ENCODE measurements at places on chromosomes 3 and 15.

GRCh38 chr3:35659768-35660167 lies 20.4 kb downstream of the ARPP21 start:
- DNase-seq, result no peak

GRCh38 chr3:180617049-180617448 lies 15.1 kb downstream of the TTC14 start:
- no peak for DNase-seq

DNA sequence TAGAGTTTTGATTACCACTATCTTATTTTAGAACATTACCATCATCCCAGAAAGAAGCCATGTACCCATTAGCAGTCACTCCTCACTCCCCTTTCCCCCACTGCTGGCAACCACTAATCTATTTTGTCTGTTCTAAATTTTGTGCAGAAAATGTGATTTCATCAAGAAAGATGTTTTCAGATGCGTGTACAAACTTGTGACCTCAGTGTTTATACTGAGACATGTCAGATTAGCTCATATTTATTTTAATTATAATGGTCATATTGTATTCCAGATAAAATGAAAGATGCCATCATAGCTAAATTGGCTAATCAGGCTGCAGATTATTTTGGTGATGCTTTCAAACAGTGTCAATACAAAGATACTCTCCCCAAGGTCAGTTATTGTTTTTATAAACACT lies 27.8 kb downstream of the PDCD6IP start:
- DNase-seq, result no peak

- no peak for DNase-seq
These were observed 100.7 kb upstream of the SCN10A start for GRCh38 chr3:38916706-38917105.

GRCh38 chr15:66834881-66835878 lies 133.1 kb downstream of the SMAD6 start:
- peak; percentile 78 for DNase-seq

- no peak for DNase-seq
These were observed 18.1 kb downstream of the PIGB start for GRCh38 chr15:55337160-55337559.

DNA sequence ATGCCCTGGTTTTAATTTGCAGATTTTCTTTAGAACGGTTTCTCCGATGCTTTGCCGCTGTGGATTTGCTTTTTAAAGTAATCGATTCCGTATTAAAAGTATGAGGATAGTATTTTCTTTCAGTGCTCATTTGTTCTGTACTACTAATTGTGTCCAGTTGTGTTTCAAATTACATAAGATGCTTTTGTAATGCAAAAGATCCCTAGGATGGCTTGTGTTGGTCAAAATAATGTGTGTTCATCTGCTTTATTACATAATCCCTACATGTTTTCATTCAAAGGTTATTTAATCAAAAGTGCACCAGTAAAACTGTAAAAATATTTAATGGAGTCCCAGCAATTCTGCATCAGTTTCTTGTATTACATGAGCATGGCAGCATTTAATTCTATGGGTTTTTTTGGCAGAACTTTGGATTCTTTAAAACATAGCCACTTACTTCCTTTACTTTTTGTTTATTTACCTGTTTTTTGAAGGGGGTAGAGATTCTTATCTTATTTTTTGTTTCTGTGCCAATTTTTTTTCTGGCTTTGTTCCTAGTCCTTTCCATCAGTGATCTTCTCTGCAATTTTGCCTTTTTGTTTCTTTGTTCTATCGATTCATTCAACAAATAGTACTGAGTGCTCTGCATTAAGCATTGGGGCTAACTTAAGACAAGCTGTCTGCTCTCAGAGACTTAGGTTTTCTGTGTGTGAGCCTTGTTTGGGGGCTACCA lies 352.8 kb downstream of the LRTM1 start:
- no peak for DNase-seq

DNA sequence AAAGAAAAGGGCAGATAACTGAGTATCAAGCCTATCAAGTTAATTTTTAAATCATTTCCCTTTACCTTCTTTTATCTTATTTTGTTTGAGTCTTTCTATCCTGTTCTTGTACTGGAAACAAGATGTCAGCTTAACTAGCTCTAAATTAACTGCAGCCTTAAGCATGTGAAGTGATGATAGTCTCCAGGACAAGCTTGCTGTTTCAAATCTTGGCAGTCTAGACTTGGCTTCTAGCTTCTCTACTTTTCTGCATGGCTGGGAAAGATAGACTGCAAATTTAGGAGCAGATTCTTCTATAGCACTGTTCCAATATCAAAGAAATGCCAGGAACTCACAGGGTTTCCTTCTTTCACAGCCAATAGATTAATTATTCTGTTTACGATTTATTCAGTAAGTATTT lies 1034.4 kb downstream of the TUSC7 start:
- no peak for DNase-seq

DNA sequence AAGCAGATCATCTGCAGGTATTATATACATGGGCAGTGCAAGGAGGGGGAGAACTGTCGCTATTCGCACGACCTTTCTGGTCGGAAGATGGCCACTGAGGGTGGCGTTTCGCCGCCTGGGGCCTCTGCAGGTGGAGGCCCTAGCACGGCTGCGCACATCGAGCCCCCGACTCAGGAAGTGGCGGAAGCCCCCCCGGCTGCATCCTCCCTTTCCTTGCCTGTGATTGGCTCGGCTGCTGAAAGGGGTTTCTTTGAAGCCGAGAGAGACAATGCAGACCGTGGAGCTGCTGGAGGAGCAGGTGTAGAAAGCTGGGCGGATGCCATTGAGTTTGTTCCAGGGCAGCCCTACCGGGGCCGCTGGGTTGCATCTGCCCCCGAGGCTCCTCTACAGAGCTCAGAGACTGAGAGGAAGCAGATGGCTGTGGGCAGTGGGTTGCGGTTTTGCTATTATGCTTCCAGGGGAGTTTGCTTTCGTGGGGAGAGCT lies 639 bp downstream of the MKRN3 start:
- DNase-seq, result no peak

DNA sequence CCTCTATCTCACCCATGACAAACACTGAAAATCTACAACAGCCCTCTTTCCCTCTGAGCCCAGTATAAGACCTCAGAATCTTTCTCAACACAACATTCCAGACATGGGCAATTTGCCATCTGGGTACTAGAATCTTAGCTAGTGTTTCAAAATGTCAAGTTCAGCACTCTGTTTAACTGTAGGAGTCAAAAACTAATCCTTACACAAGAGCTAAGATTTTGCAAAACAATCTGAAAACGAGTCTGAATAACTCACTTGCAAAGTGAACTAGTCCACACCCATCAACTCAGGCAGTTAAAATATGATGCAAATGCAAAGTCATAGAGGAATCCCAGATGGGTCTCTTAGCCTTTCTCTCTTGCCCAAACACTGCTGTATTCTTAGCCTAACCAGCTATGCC lies 67.8 kb downstream of the GPR176 start:
- peak; percentile 18 for DNase-seq

- DNase-seq, result peak; percentile 66
These were observed 333.0 kb upstream of the SATB1 start for GRCh38 chr3:18758047-18758704.
